ENCODE measurements at places on chromosomes 7 and 10. TPM values are rescaled to one million over a fixed set of nuclear protein-coding genes. Genes with fewer than 3 reads are reported as not detected.

The STEAP2 gene
- total RNA-seq: 0.81 TPM

The BMI1 gene
- total RNA-seq: 25.4 TPM

The SNX8 gene
- 12.2 TPM for total RNA-seq

The C10orf67 gene
- not detected for total RNA-seq

The GSTK1 gene
- total RNA-seq: 261 TPM

The TWIST1 gene
- total RNA-seq: not detected

The ATP6V0A4 gene
- total RNA-seq: not detected

The CFAP58 gene
- 0.15 TPM for total RNA-seq

The CYP3A7 gene
- 17.5 TPM for total RNA-seq

- DNase-seq: no peak
Measured at GRCh38 chr10:72274213-72274729, 547 bp downstream of the DDIT4 start.

GRCh38 chr10:93589648-93590562 is 11.1 kb downstream of the RBP4 start:
- peak; percentile 84 for DNase-seq

DNA sequence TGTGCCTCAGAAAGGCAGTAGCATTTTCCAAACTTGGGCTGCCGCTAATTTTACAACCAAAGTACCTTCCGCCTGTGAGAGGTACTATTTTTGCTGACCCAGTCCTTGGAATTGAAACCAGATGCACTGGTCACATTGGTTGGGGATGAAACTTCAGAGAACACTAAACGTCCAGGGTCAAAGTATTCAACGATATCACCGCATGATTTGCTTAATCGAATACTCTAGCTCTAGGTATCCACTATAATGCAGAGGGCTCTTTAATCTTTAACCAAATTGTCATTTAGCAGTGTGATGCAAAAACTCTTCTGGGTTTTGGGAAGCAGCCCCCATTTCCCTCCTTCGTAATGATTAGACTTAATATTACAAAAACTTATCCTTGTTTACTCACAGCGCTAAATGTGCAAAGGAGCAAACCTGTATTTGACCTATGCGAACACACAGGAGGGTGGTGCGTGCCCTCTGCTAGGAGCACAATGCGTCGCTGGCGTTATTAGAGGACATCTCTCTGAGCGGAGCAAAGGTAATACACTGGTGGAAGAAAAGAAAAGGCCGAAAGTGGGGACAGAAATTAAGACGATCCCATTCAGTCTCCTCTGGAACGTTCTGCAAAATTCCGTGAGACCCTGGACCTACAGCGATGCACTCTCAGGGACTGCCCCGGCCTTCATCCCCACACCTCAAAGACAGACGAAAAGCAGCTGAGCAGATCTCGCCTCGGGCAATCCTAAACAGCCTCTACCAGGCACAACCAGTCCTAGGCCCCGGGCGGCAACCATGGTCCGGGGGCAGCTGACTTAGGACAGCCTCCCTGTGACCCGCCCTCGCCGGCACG is 916 bp upstream of the EEPD1 start:
- DNase-seq: peak; percentile 66

- DNase-seq: no peak
Measured at GRCh38 chr10:79079490-79080355, 11.0 kb downstream of the ZMIZ1 start.

- no peak for DNase-seq
Measured at GRCh38 chr10:68997211-68997610, 8.6 kb downstream of the KIFBP start.

GRCh38 chr10:100046021-100046486 is 35.6 kb downstream of the CPN1 start:
- DNase-seq: peak; percentile 80

GRCh38 chr10:82953331-82953730 is 1078.3 kb downstream of the NRG3 start:
- DNase-seq: no peak

DNA sequence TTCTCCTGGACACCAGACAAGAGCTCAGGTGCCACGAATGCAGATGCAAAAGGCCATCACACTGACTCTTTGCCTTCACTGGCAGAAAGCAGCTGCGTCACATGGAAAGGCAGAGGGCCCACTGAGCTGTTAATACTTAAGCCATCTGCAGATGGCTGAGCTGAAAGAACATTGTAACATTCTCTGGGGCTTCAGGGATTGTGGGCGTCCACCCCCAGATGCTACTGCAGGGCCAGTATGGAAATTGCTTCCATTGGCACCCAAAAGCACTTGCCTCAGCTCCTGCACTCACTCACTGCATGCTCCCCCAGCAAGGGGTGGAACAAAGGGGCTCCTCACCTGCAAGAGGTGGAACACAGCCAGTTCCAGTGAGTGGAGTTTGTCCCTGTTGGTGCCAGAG is 1264.6 kb downstream of the REEP3 start:
- no peak for DNase-seq

DNA sequence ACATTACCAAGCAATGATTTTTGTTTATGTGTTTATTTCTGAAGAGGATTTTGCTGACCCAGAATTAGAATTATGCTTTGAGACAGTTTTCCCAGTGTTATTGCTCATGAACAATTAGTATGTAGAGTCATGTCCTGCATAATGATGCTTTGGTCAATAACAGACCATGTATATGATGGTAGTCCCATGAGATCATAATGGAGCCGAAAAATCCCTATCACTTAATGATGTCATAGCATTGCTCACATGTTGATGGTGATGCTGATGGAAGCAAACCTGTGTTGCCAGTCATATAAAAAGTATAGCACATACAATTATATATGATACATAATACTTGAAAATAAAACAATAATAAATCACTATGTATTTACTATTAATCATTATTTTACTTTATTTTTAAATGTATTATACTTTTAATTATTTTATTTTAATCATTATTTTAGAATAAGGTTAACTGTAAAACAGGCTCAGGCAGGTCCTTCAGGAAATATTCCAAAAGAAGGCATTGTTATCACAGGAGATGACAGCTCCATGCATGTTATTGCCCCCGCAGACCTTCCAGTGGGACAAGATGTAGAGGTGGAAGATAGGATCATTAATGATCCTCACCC is 33.5 kb downstream of the AHR start:
- no peak for DNase-seq

DNA sequence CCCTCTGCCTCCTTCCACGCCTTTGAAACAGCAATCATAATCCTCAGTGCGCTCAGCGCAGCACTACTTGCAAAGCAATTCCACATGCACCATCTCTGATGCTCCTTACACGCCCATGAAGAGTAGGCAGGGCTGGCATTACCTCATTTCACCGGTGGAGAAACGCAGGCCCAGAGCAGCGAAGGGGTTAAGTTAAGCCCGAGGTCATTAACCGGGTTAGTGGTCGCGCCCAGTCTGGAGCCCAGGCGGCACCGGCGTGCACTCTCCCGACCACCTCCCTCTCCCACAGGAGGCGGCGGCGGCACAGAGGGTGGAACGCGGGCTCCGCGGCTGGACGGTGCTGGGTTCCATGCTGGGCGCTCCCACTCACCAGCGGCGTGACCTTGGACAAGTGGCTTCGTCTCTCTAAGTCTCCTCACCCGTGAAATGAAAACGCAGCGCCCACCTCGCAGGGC is 515 bp downstream of the FASTK start:
- no peak for DNase-seq

DNA sequence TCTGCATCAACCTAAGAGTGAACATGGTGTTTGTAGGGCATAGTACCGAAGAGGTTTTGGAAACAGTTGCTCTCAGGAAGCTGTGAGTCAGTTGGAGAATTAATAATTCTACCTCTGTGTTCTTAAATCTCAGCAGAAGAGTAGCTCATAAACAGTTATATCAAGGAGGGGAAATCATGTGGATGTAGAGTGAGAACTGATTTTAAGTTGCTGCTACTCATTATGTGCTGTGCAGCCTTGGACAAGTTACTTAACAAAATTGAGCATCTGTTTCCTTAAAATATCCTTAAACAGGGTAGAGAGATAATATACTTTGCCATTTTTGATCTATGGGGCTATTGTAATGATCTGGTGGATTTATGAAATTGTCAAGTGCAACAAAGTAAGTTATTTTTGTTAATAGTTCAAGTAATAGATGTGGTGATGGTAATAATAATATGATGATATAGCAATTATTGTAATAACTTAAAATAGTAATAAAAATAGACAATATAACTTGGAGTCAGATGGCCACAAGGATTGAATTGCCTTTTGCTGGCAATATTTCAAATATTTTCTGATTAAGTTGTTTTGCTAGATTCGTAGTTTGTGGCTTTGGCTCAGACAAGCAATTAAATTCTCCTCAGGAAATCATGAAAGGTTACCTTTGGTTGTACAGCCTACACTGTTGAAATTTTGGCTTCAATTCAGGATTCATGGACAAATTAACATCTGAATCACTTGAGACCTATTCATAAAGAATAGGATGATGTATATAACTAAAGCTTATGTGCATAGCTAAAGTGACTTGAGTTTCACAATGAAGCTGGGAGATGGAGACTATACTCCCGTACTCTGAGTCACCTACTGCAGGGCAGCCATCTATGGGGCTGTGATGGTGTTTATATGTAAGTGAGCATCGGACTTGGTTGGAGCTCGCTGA is 228.5 kb downstream of the CDK14 start:
- no peak for DNase-seq

DNA sequence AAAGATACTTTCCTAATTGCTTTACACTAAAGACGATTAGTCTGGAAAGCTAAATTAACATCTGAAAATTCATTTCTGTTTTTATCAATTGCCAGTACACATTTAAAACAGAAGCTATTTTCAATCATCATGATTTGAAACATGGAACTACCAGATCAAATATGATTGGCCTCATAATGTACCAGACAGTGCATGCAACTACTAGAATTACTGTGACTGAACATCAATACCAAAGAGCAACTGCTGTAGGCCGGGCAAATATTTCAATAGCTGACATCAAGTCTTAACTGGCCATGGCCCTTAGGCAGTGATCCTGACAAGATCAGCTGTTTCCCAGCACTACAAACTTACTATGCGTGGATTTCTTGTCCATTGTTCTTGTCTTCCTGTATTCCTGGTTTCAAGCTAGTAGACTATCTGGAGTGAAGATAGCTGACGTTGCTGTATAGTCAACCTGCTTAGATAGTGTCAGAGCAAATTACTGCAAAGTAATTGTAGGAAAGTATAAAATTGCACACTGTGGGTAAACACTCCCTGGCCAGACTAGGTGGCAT is 21.7 kb upstream of the WNT16 start:
- no peak for DNase-seq

- DNase-seq: no peak
Measured at GRCh38 chr7:113444261-113444660, 325.9 kb upstream of the SMIM30 start.

DNA sequence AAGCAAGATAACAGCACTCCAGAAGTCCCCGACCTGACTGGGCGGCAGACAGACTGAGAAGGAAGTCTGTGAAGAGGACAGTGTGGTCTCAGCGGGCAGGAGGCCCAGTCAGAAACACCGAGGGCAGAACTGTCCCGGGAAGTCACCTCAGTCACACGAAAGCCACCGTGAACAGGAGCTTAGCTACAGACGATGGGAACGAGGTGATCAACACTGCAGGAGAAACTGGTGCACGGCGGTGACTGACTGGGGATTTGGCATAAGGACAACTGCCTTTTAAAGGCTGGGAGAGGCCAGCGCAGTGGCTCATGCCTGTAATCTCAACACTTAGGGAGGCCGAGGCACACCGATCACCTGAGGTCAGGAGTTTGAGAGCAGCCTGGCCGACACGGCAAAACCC is 217.8 kb downstream of the PTPRN2 start:
- DNase-seq: no peak

DNA sequence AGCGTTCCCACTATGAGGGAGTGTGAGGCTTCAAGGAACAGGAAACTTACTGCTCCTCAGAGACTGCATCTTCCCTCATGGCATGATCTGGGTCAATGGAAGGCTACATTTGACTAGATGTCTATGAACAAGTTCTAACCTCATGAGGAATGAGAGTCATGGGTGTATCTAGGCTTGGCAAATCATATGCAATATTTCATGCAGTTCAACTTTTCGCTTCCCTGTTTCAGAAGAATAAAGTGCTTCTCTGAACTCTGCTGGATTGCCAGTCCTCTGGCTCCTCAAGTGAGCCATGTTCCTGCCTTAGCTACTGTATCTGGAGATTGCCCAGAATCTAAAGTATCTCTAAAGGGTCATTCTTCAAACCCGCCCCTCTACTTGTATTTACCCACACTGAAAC is 54.3 kb upstream of the SEMA3A start:
- DNase-seq: no peak

- no peak for DNase-seq
Measured at GRCh38 chr7:22090107-22090506, 144.4 kb upstream of the CDCA7L start.

- no peak for DNase-seq
Measured at GRCh38 chr7:101618916-101619315, 10.2 kb downstream of the MYL10 start.

- no peak for DNase-seq
Measured at GRCh38 chr7:150620617-150621371, 11.4 kb downstream of the GIMAP6 start.

DNA sequence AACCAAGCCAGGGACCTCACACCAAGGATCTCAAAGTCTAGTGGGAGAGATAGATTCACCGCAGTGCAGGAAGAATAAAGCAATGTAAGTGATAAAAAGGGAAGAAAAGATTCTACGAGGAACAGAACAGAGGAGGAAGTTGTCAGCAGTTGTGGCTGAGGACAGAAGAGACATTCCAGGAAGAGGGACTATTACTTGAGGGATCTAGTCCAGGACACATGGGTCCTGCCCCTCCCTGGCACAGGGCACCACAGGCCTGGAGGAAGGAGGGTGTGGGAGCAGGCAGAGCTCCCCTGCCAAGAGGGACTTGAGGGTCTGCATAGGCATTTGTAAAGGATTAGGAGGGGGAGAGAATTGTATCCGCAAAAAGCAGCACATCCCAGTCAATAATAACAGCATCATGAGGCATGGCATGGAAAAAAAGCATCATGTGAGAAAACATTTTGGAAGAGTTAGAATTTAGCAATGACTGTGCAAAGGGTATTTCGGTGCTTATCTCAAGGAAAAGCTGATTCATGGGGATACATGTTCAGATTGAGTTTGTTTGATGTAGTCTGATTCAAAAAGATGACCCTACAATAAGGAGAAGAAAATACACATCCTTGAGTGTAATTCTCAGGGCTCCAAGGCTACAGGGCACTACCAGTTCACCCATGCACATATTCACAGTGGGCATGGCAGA is 12.7 kb downstream of the C10orf71 start:
- DNase-seq: no peak

DNA sequence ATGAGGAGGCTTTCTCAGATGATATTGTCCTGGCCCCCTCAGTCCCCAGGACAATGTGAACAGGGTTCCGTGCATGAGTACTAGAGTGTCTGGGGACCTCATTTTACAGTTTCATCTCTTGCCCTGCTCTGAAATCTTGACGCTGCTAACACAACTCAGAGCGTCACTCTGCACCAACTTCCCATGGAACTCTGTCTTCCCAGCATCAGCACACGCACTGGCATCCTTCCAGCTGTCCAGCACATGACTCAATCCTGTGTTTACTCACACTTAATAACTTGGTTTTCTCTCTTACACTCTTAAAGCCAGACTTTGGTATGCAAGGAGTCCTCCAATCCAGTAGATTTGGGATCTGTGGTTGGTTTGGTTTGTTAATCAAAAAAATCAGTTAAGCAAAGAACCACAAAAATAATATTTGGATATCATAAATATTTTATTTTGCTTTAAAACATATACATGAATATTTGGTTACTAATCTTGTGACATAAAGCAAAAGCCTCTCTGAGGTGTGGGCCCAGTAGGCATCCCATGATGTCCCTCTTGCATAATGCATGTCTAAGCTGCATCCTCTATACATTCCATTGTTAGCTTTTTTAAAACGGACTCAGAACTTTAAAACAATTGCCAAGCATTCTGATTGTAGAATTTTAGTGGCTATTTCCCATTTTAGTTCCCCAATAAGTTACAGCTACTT is 131.0 kb downstream of the CXCL12 start:
- peak; percentile 73 for DNase-seq

GRCh38 chr7:26334166-26334859 is 42.7 kb downstream of the SNX10 start:
- no peak for DNase-seq

All from left lobe of liver (tissue), 2 donors.